ENCODE measurements at places on chromosomes 12 and 14.

DNA sequence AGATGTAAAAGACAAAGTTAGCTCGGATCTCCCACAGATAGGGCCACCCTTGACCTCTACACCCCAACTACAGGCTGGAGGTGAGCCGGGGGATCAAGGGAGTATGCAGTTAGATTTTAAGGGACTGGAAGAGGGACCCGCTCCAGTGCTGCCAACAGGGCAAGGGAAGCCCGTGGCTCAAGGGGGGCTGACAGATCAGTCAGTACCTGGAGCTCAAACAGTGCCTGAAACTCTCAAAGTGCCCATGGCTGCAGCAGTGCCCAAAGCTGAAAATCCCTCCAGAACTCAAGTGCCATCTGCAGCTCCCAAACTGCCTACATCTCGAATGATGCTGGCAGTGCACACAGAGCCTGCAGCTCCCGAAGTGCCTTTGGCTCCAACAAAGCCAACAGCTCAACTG, 10.4 kb downstream of the NYNRIN start:
- DNase-seq, result no peak

- DNase-seq, result peak; percentile 11
Observed at GRCh38 chr14:34501004-34501580, 38.4 kb downstream of the EAPP start.

GRCh38 chr14:22986508-22987054, 4.2 kb upstream of the AJUBA start:
- DNase-seq, result peak; percentile 82

DNA sequence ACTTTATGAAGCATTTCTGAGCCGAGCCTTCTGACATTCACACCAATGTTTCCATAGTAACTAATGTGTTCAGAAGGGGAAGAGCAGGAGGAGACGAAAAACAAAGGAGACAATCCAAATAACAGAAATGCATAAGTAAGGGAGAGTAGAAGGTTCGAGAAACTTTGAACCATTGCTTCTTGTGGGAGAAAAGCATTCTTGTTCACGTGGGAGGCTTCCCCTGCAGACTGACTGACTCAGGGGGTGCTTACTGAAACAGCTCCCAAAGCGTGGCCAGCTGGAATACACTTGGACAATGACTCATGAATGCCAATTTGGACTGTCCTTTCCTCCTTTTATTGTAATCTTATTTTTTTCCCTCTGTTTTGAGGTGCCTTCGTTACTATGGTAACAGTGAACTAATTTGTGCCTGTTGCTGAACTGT, 73.9 kb downstream of the NEDD1 start:
- peak; percentile 79 for DNase-seq

DNA sequence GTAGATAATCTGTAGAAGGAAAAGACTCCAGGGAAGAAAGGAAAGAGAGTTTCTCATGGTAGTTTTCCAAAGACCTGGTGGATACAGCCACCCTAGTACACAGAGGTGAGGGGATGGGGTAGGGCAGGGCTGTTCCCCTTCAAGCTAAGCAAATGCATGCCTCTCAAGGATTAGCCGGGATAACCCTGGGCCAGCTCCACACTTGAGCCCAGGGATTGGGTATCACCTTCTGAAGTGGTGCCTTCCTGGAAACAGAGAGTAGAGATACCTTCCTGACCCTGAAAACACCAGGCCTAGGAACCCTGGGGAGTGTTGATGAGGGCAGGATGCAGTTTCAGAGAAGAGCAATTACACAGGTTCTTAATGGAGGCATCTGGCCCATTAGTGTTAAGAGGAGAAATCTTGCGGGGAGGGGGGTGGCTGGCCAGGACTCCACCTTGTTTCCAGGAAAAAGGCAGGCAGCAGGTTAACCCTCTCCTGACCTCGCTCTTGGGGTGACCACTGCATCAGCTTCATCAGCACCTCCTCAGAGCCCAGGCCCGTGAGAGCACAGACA, 106.9 kb upstream of the TMEM233 start:
- no peak for DNase-seq

GRCh38 chr12:53505555-53506449, 1.5 kb downstream of the NPFF start:
- DNase-seq, result no peak

- no peak for DNase-seq
Observed at GRCh38 chr12:130977743-130978095, 24.0 kb downstream of the ADGRD1 start.

DNA sequence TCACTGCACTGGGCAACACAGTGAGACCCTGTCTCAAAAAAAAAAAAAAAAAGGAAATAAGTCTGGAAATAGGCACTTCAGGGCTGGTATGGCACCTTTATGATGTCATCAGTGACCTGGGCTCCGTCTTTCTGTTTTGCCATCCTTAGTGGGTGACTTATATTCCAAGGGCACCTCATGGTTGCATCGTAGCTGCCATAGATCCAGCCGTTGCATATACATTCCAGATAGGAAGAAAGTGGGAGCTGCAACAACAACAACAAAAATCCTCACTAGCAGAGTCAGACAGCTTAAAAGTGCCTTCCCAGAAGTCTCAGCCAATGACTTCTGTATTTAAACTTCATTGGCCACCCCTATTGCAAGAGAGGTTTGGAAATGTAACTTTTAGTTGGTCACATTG, 26.4 kb downstream of the MYL2 start:
- DNase-seq, result no peak

DNA sequence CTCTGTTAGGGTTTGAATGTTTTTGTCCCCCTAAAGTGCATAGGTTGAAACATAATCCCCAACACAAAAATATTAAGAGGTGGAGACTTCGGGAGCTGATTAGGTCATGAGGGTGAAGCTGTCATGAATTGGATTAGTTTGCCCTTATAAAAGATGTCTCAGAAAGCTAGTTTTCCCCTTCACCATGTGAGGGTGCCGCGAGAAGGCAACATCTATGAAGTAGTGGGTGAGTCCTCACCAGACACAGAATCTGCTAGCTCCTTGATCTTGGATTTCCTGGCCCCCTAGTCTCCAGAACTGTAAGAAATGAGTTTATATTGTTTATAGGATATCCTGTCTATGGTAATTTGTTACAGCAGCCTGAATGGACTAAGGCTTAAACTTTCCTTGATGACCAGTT, 301.5 kb upstream of the ATP2B1 start:
- DNase-seq, result no peak

GRCh38 chr14:51912112-51912786, 51.8 kb downstream of the GNG2 start:
- DNase-seq, result no peak

- DNase-seq, result no peak
Observed at GRCh38 chr12:6374786-6375160, 590 bp downstream of the SCNN1A start.

DNA sequence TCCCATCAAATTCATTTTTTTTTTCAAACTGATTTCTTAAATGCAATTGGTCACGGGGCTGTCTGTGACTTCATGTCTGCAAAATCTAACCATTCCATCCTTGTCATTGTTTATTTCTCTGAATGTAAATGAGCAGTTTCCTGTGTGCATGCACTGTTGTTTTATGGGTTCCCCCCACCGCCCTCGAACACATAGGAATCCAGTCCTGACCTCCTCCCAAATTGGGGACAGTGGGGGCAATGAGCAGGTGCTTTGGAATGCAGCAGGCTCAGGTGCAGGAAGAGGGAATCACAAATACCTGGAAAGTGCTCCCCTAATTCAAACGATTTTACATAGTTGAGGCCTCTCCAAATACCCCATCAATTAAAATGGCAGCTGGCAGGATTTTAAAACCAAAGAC, 62.6 kb upstream of the ESRRB start:
- no peak for DNase-seq

- DNase-seq, result no peak
Observed at GRCh38 chr14:89531661-89532335, 114.8 kb upstream of the FOXN3 start.

- no peak for DNase-seq
Observed at GRCh38 chr12:120220838-120221575, 20.1 kb upstream of the RPLP0 start.

- peak; percentile 86 for DNase-seq
Observed at GRCh38 chr12:26786865-26787514, 46.0 kb downstream of the ITPR2 start.

GRCh38 chr12:109875572-109876131, 4.7 kb downstream of the GLTP start:
- no peak for DNase-seq

DNA sequence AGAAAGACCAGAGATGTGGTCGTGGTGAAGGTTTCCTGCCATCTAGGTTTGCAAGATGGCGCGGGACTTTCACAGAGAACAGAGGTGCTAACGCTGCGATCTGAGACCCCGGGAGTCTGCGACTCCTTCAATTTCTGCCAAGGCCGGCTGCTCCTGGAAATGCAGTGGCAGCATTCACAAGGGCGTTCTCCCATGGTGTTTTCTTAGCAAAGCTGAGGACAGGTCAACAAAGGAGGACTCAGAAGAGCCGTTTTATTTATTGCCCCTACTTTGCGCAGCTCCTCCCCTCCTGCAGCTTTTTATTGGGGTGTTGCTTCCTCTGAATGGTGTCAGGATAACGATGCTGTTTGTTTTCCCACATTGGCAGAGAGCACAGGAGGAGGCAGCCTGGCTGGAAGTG, 86.3 kb downstream of the TMEM132C start:
- no peak for DNase-seq

DNA sequence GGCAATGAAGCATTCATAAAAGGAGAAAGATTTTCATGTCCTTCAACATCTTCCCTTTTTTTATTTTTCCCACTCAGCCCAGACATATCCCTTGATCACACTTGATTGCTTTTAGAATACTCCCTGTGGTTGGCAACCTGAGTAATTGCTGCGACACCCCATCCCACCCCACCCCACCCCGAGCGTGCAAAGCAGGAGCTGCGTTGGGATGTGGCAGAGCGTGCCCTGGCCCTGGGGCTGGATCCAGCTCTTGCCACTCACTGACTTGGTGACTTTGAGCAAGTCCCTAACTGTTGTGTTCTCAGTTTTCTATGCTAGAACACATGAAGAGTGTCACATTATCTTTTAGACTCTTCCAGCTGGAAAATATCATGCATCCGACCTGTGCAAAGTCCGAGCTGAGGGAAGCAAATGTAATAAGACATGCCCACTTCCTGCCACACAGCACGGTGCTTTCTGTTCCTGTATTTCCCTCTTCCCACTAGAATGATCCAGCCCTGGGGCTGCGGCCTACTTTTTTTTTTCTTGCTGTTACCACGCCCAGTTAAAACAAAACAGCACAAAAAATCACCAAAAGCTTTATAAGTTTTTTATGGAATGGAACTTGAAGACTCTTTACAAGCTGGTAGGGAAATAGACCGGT, 4.0 kb downstream of the ASCL4 start:
- DNase-seq, result no peak

- no peak for DNase-seq
Observed at GRCh38 chr12:1174659-1175058, 183.6 kb downstream of the ERC1 start.

DNA sequence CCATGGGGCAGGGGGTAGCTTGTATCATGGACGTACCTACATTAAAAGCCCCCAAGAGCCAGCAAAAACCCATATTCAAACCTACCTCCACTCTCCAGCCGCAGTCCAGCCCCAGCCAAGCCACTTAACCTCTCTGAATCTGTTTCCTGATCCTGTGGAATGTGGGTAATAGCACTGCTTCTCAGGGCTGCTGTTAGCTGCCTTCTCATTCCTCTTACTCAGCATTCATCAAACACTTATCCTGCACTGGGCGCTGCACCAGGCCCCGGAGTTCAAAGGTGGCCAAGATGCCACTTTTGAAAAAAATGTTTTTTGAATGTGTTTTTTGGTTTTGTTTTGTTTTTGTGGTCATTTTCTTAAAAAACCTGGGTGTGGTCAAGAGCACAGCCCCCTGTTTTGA, 237.4 kb downstream of the CHST11 start:
- no peak for DNase-seq

DNA sequence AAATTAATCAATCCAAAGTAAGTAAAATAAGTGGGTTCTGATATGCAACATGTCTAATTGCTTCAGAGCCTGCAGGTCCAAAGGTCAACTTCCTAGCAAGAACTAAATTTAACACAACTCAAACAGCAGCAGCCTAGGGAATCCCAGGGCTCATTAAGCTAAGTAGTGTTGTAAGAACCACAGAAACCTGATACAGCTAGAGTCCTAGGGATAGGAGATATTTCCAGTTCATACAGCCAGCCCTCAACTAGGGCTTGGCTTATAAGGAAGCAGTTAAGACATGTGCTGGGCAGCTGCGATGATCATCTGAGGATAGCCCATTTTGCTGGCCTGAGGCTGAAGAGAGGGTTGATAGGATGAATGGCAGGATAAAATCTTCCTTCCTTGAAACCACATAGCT, at the start of gene OR4Q3:
Gene OR4Q3 (plus strand): TSS at position 316 of the 400 bp plus-strand sequence.
- DNase-seq, result no peak

DNA sequence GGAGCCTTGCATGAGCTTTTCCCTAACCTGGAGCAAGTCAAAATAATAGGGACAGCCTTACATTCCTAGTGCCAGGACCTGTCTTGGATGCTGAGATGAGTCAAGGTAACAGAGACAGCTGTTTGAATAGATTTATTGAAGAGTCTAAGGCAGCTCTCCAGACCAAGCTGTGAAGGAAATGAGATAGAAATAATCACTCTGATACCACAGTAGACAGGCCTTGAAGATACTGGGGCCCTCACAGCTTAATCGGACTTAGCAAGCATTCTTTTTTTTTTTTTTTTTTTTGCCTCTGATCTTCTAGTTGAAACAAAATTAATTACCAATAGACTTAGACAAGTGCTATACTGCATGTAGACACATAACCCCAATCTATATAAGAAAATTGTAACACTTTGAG, 3.1 kb upstream of the RNASE9 start:
- DNase-seq, result no peak

- no peak for DNase-seq
Observed at GRCh38 chr14:34931206-34931605, 51.6 kb upstream of the SRP54 start.

DNA sequence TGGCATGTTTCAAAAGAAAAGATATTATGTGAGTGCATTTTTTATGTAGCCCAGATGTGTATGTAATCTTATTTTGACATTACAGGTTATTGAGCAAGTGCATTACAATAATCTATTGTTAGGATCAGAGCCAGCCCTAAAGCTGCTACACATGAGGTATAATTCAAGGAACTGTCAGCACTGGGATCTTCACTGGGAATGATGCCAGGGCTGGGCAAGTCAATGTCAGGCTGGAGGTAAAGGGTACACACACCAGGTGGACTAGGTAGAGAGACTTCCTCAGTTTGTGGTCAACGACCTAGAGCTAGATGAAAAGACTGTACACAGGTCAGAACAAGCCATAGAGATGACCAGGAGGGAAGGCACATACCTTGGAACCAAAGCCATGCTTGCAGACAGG, 15.4 kb downstream of the TRIM9 start:
- no peak for DNase-seq

- DNase-seq, result peak; percentile 81
Observed at GRCh38 chr14:68522510-68523325, 270.1 kb downstream of the ZFP36L1 start.

DNA sequence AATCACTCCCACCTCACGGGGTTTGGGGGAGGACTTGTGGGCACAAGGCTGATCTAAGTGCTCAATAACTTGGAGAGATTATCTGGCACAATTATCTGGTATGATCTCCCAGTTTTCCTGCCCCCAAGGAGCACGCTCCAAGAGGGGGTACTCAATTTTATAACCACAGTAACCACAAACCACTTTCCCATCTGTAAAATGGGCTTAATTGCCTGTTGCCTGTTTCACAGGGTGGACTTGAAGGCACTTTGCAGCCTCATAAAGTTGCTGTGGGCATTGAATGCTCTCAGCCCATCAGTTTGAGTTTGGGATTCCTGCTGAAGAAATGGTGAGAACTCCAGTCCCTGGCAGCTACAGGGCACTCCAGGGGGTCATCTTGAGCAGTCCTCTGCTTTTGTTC, 4.4 kb downstream of the SLC8B1 start:
- DNase-seq, result no peak

Data from fibroblast of upper back skin (primary cell).